Activated naive CD8-positive, alpha-beta T cell treated with anti-CD3 and anti-CD28 coated beads, Interleukin-2, amount 50 U/mL, for 16 hours (primary cell): ENCODE measurements at places on chromosomes 4 and X.

DNA sequence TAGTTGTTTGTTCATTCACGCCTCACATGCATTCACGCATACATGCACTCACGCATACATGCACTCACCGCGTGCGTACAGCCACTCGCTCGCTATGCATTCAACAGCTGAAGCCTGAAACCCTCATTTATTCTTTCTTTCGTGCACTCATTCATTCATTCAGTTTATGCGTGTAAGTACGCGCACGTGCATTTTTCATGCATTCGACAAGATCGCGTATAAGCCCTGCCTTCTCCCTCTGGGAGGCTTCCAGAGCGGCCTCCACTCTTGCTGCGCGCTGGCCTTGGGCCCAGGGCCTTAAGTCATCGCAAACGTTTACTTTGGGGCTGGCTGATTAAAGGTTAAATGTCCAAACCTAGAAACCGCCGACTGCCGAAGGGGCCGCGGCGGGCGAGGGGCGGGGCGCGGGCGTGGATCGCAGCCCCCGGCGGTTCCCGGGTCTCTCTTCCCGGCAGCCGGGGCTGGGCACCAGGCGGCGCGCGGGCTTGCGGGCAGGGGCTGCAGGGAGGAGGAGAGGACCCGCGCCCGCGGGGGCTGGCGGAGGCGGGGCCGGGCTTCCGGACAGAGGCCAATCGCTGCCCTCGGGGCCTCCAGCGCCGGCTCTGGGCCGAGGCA lies at the start of gene GYG2:
GYG2 (plus strand) TSS at position 587 of the 615 bp plus-strand sequence. CDS start 1,259 bp downstream, outside the sequence.
- no peak for DNase-seq

- DNase-seq, result no peak
Observed at GRCh38 chr4:85452058-85452731, 22.8 kb upstream of the ARHGAP24 start.

DNA sequence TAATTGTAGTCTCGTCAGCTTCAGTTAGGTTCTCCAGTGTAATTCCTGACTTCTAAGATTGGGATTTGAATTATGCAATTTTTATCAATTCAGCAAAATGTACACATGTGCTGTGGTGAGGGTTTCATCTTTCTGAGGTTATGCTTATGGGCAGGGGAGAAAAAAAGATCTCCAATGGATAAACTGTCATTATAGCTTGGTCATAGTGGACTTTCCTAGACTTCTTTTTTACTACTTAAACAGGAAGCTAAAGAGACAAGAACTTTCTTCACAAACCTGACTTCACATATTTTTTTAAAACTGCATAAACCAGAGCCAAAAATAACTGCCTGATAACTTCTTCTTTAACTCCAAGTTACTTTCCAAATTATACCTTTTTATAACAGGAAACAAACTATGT lies 21.7 kb upstream of the SPP1 start:
- no peak for DNase-seq

DNA sequence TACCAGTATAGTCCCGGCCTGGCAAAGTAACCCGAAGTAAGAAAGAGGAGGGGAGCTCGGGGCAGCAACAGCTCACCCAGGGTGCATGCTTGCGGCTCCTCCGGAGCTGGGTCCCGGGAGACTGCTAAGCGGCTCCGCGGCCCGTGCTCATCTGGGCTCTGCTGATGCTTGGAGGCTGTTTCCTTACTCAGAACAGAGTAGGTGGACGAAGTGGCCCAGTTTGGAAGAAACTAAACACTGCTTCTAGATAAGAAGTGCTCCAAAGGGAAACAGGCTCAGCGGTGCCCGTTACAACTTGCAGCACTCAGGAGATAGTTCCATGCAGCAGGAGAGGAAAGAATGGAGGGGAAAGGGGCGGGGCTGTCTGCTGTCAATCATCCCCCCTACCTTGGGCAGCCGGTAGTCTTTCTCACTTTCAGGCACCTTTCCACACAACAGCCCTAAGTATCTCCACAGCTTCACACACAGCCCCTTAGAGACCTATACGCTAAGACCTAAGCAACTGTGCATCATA lies at the start of gene COL4A6:
COL4A6 (minus strand) TSS at position 313 of the 514 bp plus-strand sequence; CDS start at position 87, 226 bp downstream.
- DNase-seq, result no peak

DNA sequence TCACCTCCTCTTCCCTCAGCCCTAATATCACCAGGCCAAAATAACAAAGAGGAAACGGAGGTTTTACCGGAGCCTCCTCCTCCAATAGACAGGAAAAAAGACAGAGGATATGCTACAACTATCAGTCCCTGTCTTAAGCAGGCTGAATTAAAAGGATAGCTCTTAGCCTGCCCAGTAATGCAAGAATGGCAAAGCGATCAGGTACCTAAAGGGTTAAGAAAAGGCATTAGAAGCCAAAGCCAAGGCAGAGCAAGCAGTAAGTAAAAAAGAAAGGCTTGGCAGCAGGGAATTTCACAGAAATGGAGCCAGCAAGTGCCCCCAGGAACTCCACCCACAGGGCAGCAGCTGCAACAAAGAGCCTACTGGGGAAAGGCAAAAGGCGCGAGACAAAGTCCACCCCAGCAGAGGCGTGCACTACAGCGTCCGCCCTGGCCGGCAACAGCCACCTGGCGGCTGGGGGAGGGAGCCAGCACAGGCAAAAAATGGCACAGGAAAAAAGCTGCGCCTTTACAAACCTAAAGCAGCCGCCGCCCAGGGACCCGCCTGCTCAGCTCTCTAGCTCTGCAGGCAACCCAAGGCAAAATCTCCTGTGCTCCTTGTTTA lies 220.6 kb upstream of the ZC4H2 start:
- no peak for DNase-seq

- DNase-seq, result peak; percentile 6
Observed at GRCh38 chrX:54921427-54922021, 900 bp downstream of the TRO start.

DNA sequence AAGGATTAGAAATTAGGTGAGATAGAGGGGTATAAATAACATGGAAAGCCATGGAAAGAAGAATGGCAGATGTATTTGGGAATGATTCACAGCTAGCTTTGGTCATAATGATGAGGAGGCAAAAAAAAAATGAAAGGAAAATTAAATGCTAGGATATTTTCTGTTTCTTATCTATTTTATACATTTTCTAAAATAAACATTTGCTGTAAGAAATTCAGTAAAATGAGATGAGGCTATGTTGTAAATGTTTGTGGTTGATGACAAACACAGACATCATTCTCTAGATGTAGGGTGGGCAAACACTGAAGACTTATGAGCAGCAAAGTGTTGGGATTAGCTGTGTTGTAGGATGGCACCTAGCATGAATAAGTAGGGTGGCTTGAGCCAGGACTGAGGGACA lies 407.1 kb downstream of the IL15 start:
- DNase-seq, result no peak

GRCh38 chr4:6208416-6208815 lies 8.1 kb upstream of the JAKMIP1 start:
- no peak for DNase-seq

GRCh38 chr4:5918331-5918985 lies 25.6 kb upstream of the CRMP1 start:
- no peak for DNase-seq

DNA sequence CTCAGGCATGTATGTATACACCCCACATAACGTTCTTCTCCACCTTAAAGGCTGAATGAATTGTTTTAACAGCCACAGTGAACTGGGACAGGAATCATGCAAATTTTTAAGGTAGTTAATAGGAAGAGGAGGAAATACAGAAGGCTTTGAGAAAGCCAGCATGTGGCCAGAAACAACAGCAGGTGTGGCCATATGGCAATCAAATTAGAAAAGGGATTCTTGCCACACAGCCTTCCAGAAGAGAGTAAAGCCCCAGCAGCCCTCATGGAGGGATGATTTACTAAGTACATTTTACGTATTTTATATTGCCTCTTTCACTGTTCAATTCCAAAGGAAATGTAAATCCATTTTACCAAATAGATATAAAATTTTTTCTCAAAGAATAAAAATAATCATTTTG lies 792.2 kb downstream of the ADGRL3 start:
- no peak for DNase-seq

GRCh38 chr4:101710806-101711205 lies 79.7 kb upstream of the BANK1 start:
- no peak for DNase-seq

DNA sequence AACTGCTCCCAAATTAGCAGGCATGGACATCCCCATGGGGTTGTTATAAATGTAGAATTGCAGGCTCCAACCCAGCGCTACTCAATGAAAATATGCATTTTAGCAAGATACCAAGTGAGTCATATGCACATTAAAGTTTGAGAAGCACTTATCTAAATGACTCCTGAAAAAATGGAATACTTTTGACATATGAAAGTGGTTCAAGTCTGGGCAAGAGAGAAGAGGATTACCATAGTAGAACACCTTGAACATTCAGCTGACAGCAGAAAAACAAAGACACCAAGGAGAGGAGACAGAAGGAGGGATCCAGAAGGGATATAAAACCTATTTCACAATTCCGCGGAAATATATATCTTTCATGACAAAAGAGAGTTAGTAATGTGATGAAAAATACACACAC lies 63.2 kb upstream of the CT83 start:
- DNase-seq, result no peak

DNA sequence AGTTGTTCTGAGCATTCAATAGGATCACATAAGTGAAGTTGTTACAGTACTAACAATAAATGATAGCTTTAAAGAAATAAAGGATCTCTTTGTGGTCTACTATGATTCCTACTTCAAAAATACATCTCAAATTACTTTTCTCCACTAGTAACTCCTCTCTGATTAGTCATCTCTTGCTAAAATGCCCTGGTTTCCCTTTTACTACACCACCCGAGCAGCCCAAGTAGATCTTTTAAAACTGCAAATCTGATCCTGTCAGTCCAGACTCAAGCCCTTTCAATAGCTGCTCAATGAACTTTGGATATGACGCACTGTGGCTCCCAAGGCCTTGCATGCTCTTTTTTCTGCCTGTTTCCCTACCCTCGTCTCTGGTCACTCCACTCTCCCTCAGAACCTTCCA lies 97.5 kb downstream of the MAOA start:
- DNase-seq, result no peak

GRCh38 chr4:86543560-86544309 lies 50.4 kb upstream of the PTPN13 start:
- DNase-seq, result no peak

- DNase-seq, result no peak
Observed at GRCh38 chr4:128394778-128395177, 107.2 kb upstream of the PGRMC2 start.

- DNase-seq, result peak; percentile 97
Observed at GRCh38 chr4:147617173-147617840, at the start of gene TMEM184C. Gene TMEM184C, plus strand, starts transcription at chr4:147617397. Its CDS starts 560 bp downstream, at chr4:147617957.

DNA sequence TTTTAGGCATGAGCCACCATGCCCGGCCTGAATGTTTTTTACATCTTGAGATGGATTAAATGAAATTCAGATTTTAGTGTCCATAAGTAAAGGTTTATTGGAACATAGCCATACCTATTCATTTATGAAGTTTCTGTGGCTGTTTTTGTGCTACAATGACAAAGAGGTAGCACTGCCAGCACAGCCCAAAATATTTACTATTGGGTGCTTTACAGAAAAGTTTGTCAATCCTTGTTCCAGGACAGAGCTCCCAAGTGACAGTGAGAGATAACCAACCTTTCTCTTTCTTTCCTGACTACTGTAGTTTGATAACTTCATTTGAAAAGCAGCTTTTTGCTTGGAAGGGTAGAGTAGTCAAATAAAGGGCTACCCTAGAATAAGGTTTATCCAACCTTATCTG lies 116.2 kb downstream of the CAMK2D start:
- DNase-seq, result no peak

GRCh38 chrX:117752745-117753144 lies 363.9 kb downstream of the KLHL13 start:
- DNase-seq, result no peak

- no peak for DNase-seq
Observed at GRCh38 chr4:185700630-185701029, 111.4 kb downstream of the SORBS2 start.

DNA sequence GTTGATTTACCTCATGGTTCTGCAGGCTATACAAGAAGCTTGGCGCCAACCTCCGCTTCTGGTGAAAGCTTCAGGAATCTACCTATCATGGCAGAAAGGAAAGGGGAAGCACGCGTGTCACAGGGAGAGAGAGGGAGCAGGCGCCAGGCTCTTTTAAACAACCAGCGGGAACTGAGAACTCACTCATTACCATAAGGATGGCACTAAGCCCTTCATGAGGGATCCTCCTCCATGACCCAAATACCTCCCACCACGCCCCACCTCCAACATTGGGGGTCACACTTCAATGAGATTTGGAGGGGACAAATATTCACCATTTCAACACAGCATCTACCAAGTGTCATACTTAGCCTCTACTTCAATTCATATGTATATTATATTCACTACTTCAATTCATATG lies 18.8 kb upstream of the TBC1D8B start:
- no peak for DNase-seq

- DNase-seq, result no peak
Observed at GRCh38 chr4:185810746-185811508, 1.1 kb downstream of the SORBS2 start.

GRCh38 chr4:123488916-123489315 lies 92.3 kb downstream of the SPRY1 start:
- DNase-seq, result no peak

DNA sequence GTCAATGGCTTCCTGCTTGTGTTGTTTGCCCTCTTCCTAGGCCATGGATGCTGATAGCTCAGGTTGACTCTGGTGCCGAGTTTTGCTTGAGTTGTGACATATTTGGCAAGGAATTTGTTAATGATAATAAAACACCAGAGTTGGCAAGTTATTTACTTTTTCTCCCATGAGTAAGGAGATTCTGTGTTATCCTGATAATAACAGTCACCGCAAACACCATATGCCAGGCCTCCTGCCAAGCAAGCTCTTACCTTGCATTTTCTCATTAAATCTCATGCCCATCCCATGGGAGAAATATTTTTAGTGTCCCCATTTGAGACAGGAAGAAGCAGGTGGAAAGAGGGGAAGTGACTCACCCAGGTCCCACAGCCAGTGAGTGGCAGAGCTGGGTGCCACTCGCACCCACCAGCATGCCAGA lies 67.4 kb upstream of the CLCN4 start:
- no peak for DNase-seq

DNA sequence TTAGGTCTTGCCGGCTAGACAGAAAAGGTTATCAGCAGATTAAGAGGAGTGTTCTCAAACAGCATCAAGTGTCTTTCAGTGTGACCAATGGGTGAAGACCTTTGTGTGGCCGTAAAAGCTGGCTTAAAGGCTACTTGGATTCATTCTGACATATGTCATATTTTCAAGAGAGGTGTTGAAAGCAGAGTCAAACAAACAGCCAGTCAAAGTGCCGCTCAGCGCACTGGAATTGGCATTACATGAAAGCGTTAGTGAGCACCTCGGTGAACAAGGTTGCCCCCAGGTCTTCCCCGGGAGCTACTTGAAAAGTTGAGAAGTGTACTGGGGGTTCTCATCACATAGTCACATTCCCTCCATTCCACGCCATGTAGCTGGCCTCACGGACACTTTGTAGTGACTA lies 148.9 kb downstream of the SOX3 start:
- DNase-seq, result no peak

GRCh38 chr4:2797545-2798305 lies 4.8 kb downstream of the SH3BP2 start:
- DNase-seq, result no peak

GRCh38 chr4:39464886-39465501 lies 6.1 kb downstream of the LIAS start:
- DNase-seq, result no peak

GRCh38 chrX:9447906-9448305 lies 17.0 kb upstream of the TBL1X start:
- DNase-seq, result no peak

GRCh38 chr4:141705747-141706377 lies 69.5 kb downstream of the IL15 start:
- DNase-seq, result no peak
